ENCODE measurements at places on chromosomes 3 and 15. TPM values are rescaled to one million over a fixed set of nuclear protein-coding genes. Genes with fewer than 3 reads are reported as not detected.

GOLGA6D gene
- not detected for total RNA-seq

- no peak for DNase-seq
- no peaks in the 10 kb centered on the region for H3K36me3 ChIP-seq
- H3K27me3 ChIP-seq: no peaks in the 10 kb centered on the region
- no peak overlapping the region for H3K27ac ChIP-seq
- H3K4me3 ChIP-seq: no peak overlapping the region
Measured at GRCh38 chr3:162538491-162538890, 1041.9 kb downstream of the OTOL1 start.

FETUB gene
- total RNA-seq: not detected

DNA sequence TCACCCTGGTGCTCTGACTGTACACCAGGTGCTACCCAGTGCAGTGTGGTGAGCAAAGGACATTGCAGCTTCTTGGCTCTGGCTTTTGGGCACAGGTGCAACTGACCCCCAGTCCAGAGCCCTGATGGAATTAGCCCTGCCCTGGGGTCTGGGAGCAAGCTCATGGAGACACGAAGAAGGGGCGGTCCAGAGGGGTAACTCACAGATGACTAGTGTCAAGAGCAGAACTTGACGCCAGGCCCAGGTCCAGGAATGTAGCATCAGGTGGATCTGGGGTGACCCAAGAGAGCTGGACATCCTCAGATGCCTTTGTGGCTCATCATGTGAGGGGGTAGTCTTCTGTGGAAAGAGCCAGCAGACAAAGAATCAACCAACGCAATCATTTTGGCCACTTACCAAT lies 88.9 kb downstream of the ASB7 start:
- no peaks in the 10 kb centered on the region for H3K4me1 ChIP-seq
- no peaks in the 10 kb centered on the region for H3K36me3 ChIP-seq
- no peak overlapping the region for H3K27ac ChIP-seq
- no peak for DNase-seq
- H3K4me3 ChIP-seq: no peak overlapping the region

GRCh38 chr3:147049821-147050220 lies 356.5 kb downstream of the ZIC4 start:
- H3K4me1 ChIP-seq: no peaks in the 10 kb centered on the region
- no peak overlapping the region for H3K4me3 ChIP-seq
- H3K36me3 ChIP-seq: no peaks in the 10 kb centered on the region
- DNase-seq: no peak

DNA sequence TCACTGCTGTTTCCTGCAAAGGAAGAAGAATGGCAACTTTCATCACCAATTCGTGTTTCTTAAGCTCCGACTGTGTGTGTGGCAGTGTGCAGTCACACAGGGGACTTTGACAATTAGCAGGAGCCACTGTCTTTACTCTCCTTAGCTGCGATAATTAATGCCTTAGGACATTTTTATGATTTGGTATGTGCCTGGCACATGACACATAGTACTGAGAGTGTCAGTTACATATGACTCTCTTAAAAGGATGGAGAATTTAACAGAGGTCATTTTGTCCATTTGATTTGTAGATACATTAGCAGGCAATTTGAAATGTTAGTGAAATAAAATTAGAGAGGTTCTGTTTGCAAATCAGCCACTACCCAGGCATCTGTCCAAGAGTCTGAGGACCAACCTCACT lies 128.9 kb upstream of the VEPH1 start:
- no peaks in the 10 kb centered on the region for H3K36me3 ChIP-seq
- H3K27ac ChIP-seq: no peak overlapping the region
- H3K27me3 ChIP-seq: no peaks in the 10 kb centered on the region
- no peak for DNase-seq
- no peaks in the 10 kb centered on the region for H3K4me1 ChIP-seq

- no peak for DNase-seq
- H3K27me3 ChIP-seq: no peaks in the 10 kb centered on the region
- no peaks in the 10 kb centered on the region for H3K36me3 ChIP-seq
- H3K4me1 ChIP-seq: peaks cover 8% of the 10 kb centered on the region
- no peak overlapping the region for H3K4me3 ChIP-seq
Measured at GRCh38 chr3:69364354-69364753, 21.5 kb downstream of the FRMD4B start.

GRCh38 chr3:99919694-99920093 lies 102.0 kb downstream of the CMSS1 start:
- no peak overlapping the region for H3K4me3 ChIP-seq
- no peaks in the 10 kb centered on the region for H3K27me3 ChIP-seq
- DNase-seq: no peak

EBLN2 gene
- 5.1 TPM for total RNA-seq

UMPS gene
- 15.6 TPM for total RNA-seq

ABHD6 gene
- 10.4 TPM for total RNA-seq

PPM1L gene
- 17.0 TPM for total RNA-seq

- H3K27ac ChIP-seq: no peak overlapping the region
- no peaks in the 10 kb centered on the region for H3K27me3 ChIP-seq
- H3K4me3 ChIP-seq: no peak overlapping the region
- H3K36me3 ChIP-seq: no peaks in the 10 kb centered on the region
- no peaks in the 10 kb centered on the region for H3K4me1 ChIP-seq
Measured at GRCh38 chr3:196726788-196727675, 12.6 kb upstream of the PAK2 start.

PLA2G4B gene
- 6.7 TPM for total RNA-seq

SLC51A gene
- 0.49 TPM for total RNA-seq

- no peaks in the 10 kb centered on the region for H3K4me1 ChIP-seq
- no peaks in the 10 kb centered on the region for H3K27me3 ChIP-seq
- H3K4me3 ChIP-seq: no peak overlapping the region
- H3K36me3 ChIP-seq: no peaks in the 10 kb centered on the region
- H3K27ac ChIP-seq: no peak overlapping the region
Measured at GRCh38 chr3:57142411-57142723, 22.8 kb downstream of the IL17RD start.

ROPN1 gene
- not detected for total RNA-seq

PHLDB2 gene
- total RNA-seq: 166 TPM

DNA sequence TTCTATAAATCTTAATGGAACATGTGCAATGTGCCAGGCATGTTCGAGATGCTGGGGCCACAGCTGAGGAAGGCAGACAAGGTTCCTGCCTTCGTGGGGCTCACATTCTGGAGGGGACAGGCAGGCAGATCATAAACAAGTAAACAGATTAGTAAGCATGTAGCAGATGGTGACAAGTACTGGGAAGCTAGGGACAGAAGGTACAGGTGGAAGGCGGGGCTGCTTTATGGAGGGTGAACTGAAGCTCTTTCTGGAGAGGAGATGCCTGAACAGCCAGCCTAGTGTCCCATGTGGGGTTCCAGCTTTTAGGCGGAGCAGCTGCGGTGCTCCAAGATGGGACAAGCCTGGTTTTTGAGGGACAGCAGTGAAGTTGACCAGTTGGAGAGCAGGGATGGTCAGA lies 74.7 kb upstream of the SNRK start:
- no peak overlapping the region for H3K27ac ChIP-seq
- no peak overlapping the region for H3K4me3 ChIP-seq
- H3K36me3 ChIP-seq: no peaks in the 10 kb centered on the region
- no peak for DNase-seq
- no peaks in the 10 kb centered on the region for H3K27me3 ChIP-seq

GRCh38 chr3:28050885-28051284 lies 190.5 kb upstream of the CMC1 start:
- H3K4me3 ChIP-seq: no peak overlapping the region
- no peaks in the 10 kb centered on the region for H3K27me3 ChIP-seq
- DNase-seq: no peak
- H3K4me1 ChIP-seq: no peaks in the 10 kb centered on the region
- no peak overlapping the region for H3K27ac ChIP-seq
- no peaks in the 10 kb centered on the region for H3K36me3 ChIP-seq

- no peaks in the 10 kb centered on the region for H3K36me3 ChIP-seq
- H3K27me3 ChIP-seq: no peaks in the 10 kb centered on the region
Measured at GRCh38 chr15:50057905-50058639, 61.0 kb downstream of the ATP8B4 start.

- H3K4me3 ChIP-seq: no peak overlapping the region
- H3K27me3 ChIP-seq: no peaks in the 10 kb centered on the region
- peak overlapping the region; percentile 71 for H3K27ac ChIP-seq
- DNase-seq: no peak
Measured at GRCh38 chr3:127889461-127889863, 25.6 kb upstream of the KBTBD12 start.

ESYT3 gene
- total RNA-seq: 1.0 TPM

DNA sequence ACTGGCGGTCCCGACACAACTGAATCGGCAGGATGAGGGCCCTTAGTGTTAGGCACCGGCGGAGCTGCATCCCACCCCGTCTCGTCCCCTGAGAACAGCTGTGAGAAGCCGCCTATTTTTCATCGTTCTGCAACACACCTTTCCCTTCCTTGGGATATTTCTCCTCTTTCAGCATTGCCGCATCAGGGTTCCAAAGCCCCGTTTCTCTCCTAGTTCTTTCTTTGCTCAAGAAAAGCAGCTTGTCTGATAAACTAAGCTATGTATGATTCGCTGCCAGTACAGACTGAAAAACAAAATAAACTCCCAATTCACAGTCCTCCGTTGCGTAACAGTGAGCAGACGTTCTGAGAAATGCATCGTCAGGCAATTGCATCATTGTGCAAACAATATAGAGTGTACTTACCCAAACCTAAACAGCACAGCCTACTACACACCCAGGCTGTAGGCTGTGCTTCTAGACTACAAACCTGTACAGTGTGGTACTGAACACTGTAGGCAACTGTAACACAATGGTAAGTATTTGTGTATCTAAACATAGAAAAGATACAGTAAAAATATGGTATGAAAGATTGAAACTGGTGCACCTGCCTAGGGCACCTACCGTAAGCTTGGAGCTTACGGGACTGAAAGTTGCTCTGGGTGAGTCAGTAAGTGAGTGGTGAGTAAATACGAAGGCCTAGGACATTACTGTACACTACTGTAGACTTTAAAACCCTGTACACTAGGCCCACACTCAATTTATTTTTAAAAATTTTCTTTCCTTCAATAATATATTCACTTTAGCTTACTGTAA lies 8.9 kb upstream of the ADAMTS17 start:
- H3K27ac ChIP-seq: peak overlapping the region; percentile 91
- H3K4me3 ChIP-seq: peak overlapping the region; percentile 35
- peaks cover 2% of the 10 kb centered on the region for H3K27me3 ChIP-seq
- DNase-seq: no peak
- no peaks in the 10 kb centered on the region for H3K36me3 ChIP-seq
- no peaks in the 10 kb centered on the region for H3K4me1 ChIP-seq

- peak; percentile 53 for DNase-seq
- H3K27me3 ChIP-seq: no peaks in the 10 kb centered on the region
- no peaks in the 10 kb centered on the region for H3K36me3 ChIP-seq
- H3K27ac ChIP-seq: no peak overlapping the region
- H3K4me1 ChIP-seq: no peaks in the 10 kb centered on the region
Measured at GRCh38 chr3:58236527-58237237, 910 bp upstream of the ABHD6 start.

GRCh38 chr3:24385012-24385615 lies 109.5 kb downstream of the THRB start:
- no peaks in the 10 kb centered on the region for H3K27me3 ChIP-seq
- no peaks in the 10 kb centered on the region for H3K36me3 ChIP-seq
- H3K4me3 ChIP-seq: no peak overlapping the region
- H3K27ac ChIP-seq: peak overlapping the region; percentile 25
- H3K4me1 ChIP-seq: peaks cover 22% of the 10 kb centered on the region

GRCh38 chr3:69110941-69111546 lies 11.4 kb downstream of the LMOD3 start:
- DNase-seq: no peak
- H3K27ac ChIP-seq: no peak overlapping the region
- peaks cover 5% of the 10 kb centered on the region for H3K4me1 ChIP-seq
- no peaks in the 10 kb centered on the region for H3K36me3 ChIP-seq
- H3K27me3 ChIP-seq: no peaks in the 10 kb centered on the region
- H3K4me3 ChIP-seq: no peak overlapping the region

DNA sequence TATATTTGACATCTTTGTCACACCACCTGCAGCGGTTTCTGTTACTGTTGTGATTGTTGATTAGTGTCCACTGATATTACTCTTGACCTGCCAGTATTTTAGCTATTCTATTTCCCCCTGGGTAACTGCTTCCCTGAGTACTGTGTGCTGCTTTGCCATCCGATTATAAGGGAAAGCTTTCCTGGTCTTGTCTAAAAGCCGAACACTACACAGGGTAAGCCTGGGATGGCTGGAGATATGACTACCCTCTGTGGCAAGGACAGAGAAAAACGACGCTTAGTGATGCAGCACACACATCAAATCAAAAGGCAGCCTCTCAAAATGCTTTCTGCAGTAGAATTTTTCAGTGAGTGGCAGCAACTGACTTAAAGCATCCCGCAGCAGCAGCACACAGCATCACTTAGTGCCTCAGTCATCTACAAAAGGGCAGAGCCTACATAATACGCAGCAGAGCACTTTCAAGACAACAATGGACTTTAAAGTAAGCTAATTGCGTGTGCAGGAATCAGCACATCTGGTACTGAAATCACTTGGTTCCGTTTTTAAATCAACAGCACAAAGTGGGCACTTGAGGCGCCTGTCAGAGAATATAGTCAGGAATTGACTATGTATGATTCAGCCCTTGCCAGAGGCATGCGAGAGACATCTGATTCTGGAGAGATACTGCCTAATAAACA lies 656.3 kb upstream of the TGFBR2 start:
- DNase-seq: no peak
- no peak overlapping the region for H3K4me3 ChIP-seq
- no peaks in the 10 kb centered on the region for H3K36me3 ChIP-seq
- H3K4me1 ChIP-seq: no peaks in the 10 kb centered on the region
- no peak overlapping the region for H3K27ac ChIP-seq

DNA sequence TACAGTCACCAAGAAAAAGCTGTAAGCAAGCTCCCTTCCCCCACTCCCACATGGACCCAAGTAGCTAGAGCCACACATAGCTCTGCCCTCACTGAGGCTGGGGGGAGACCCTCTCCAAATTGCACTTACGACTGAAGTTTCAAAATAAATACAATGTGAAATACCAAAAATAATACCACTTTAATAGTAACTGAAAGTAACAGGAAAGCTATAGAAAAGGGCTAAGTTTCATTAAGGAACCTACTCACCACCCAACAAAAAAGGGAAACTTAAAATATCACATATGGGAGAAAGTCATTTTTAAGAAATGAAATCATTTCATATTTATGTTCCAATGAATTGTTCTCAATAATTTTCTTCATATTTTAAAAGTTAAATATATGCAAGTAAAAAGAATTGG lies 130.4 kb upstream of the UBE2E2 start:
- H3K4me3 ChIP-seq: no peak overlapping the region
- H3K36me3 ChIP-seq: no peaks in the 10 kb centered on the region
- H3K27ac ChIP-seq: no peak overlapping the region
- H3K4me1 ChIP-seq: no peaks in the 10 kb centered on the region
- H3K27me3 ChIP-seq: no peaks in the 10 kb centered on the region
- no peak for DNase-seq

All from aorta (tissue), 5 donors.